ENCODE measurements at places on chromosomes 2 and 18. TPM values are rescaled to one million over a fixed set of nuclear protein-coding genes. Genes with fewer than 3 reads are reported as not detected.

GRCh38 chr2:236653863-236654262, 84.2 kb downstream of the ACKR3 start:
- ATAC-seq: peak; percentile 80

GRCh38 chr2:234671716-234672115, 174.8 kb upstream of the ARL4C start:
- ATAC-seq: no peak

- no peak for ATAC-seq
Observed at GRCh38 chr2:224613543-224614286, 28.6 kb upstream of the CUL3 start.

Gene TET3
- total RNA-seq: 5.3 TPM

Gene TBR1
- not detected for total RNA-seq

Gene MPP4
- not detected for total RNA-seq

All from gastroesophageal sphincter (tissue), 4 donors.